ENCODE measurements at places on chromosomes 6 and 20.

GRCh38 chr20:8223091-8223870, 91.2 kb downstream of the PLCB1 start:
- DNase-seq = no peak

- no peak for DNase-seq
Observed at GRCh38 chr6:169710009-169710408, 8.1 kb downstream of the C6orf120 start.

GRCh38 chr6:36445621-36446020, 2.8 kb downstream of the KCTD20 start:
- DNase-seq = no peak

DNA sequence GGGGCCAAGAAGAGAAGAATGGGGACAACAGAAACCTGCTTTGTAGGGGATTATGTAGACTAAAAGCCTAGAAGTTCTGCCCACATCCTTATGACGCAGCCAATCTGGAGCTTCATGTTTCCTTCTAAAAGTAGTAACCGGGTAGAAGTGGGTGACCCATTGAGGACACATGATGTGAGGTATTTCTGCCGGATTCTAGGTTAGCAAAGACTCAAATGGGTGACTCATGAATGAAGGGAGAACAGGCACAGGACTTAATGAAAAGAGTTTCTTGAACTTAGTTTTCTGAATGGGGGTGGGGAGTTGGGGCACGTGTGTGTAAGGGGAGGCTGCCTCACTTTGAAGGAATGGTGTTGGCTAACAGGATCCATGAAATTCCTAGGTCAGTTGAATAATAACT, 68.8 kb downstream of the CDS2 start:
- no peak for DNase-seq

DNA sequence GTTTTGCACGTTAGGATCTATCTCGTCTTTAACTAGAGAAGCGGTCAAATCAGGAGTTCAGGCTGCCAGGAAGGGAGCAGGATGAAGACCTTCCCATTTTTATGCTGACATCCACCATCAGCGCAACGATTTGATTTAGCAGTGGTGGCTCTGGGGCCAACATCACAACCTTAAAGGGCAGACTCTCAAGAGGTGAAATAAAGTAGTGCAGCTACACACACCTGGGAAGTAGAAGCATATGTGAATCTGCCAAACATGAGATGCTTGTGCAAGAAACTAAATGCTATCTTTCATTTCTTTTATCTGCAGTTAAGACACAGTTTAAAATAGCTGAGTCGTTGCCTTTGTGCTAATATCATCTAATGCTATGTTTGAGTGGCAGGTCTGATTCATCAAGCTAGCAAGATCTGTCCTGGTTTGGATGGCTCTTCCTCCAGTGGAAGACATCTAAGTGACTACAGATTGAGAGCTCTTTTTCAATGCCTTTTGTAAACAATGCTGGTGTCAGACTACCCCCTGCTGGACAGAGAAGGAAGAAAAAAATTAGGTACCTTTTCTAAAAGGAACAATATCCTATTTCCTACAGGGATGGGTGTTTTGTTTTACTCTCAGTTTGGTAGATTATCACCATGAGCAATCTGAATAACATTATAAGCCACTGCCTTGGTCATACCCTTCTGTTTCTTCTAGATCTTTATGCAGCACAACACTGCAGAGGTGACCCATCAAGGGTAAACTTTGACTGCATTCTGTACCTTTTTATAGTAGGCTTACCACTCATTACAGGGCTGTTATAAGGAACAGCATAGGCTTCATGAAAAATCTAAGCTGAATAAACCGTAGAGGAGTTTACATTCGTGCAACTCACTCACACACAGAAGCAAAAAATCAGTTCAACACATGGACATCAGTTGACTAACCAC, 171.6 kb upstream of the FBXL4 start:
- DNase-seq = peak; percentile 66

DNA sequence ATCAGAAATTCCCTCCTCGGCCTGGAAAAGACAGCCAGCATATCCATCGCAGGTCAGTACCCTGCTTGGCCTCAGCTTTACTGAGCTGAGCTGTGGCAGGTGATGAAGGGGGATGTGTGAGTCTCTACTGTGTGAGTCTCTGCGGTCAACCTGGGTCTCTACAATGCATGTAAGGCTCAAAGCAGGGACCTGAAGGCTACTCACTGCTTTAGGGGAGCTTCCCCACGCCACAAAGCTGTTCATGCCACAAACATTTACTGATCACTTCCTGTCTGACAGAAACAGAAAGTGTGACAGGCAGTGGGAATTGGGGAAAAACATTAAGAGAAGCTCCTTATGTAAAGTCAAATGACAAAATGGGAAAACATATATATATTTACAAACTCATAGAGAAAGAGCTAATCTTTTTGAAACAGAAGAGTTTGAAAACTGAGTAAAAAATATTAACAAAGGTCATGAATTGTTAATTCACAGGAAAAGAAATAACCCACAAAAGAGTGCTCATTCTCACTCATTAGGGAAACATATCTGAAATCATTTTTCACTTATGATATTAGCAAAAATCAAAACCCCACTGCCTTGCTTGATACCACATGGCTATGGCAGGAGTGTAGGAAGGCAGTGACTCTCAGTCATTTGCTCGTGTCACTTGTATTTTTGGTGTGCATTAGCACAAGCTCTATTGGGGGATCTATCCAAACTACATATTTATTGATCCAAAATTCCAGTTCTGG, 5.8 kb downstream of the BTN3A3 start:
- DNase-seq = no peak

DNA sequence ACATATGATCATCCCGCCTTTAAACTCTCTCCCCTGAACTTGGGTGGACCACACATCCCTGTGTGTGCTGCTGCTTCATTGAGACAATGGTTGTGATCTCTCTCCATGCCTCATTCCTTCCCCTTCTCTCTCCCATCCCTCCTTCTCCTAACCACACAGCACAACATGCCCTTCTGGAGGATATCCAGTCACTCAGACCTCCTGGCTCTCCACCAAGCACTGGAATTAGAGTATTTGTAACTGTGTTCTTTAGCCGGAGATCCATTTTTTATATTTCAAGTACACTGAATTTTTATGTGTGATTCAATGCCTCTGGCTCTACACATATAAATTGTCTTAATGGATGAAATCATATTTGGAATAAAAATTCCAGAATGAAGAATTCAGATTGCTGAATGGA, 287.4 kb downstream of the EYA4 start:
- no peak for DNase-seq

DNA sequence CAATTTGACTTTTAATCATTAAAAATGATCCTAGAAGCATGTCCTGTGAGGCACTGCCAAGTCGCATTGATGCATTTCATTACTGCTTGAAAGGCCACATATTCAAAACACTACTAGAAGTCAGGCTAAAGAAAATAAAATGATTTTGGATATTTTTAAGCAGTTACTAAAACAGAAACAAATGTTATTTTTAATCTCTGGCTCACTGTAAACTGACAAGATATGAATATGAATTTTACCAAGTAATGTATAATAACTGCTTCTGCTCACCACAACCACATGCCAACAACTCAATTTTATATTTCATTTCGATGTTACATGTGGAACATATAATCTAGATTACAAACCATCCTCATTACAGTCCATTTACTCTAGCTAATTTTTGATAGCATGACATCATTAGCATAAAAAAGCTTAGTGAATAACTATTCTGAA, 90.6 kb downstream of the ATXN1 start:
- no peak for DNase-seq

DNA sequence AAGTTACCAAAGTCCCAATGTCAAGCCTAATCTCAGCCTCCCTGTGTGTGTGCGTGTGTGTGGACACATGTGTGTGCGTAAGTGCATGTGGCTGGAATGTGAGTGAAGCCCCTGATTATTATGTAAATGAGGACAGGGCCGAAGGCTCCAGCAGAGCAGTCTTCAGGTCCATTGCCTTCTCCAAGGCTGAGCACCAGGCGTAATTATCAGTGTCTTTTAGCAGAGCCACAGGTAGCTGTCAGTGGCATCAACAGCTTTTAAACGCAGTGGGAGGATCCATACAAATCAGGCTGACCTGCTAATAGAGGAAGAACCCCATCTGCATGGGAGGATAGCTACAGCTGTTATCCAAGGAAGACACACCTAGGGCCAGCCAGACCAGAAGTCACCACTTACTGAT, 324.3 kb upstream of the MOCS1 start:
- no peak for DNase-seq

- DNase-seq = peak; percentile 68
Observed at GRCh38 chr6:49915035-49915434, 48.7 kb upstream of the CRISP1 start.

DNA sequence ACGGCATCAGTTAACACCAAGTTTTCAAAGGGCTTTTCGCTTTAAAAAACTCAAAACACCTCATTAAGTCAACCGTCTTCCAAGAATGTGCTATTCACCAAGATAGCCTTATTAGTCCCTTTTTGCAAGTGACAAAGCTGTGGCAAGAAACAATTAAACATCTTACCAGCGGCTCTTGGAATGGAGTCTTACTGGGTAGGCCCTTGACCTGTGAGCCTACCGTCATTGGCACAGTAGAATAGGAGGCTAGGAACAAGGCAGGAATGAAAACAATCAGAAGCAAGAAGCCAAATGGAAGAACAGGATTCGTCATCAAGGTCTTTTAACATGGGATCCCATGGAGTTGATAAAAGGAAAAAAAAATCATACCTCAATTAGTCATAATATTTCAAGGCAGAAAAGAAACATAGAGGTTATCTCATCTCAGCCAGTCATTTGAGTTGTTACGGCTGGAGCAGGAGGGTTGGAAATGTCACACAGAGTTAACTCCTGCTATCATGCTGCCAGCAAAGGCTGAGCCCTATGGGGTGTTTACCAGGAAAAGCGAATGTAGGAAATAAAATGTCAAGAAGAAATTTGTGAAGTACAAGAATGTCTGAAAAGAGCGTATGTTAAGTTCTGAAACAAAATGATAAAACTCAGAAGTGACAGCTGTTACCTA, 236.4 kb downstream of the UST start:
- no peak for DNase-seq

DNA sequence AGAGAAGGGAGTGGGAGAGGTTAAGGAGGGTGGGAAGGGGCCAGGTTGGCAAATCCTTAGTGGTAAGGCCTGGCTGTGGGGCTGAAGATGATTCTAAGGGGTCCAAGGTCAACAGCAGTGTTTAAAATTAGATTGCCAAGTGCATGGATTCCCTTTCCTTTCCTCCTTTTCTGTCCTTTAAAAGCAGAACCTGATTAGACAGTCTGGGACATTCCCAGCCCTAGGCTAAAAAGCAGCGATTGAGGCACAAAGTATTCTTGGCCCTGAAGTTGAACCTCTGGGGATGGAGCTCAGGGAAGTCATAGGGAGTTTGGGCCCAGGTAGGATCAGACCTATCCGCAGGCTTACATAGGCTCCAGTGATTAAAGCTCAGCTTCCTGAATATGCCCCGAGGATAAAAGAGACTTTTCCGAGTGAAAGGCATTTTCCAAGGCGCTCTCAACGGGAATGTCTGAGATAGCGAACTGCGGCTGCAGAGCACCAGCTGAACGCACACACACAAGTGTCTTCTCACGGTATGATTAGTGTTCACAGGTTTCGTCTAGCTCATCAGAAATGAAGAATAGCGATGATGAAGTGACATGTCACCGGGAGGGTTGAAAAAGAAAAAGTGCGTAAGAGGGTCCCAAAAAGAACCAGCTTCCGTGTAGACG, 787 bp upstream of the CARMIL1 start:
- no peak for DNase-seq

DNA sequence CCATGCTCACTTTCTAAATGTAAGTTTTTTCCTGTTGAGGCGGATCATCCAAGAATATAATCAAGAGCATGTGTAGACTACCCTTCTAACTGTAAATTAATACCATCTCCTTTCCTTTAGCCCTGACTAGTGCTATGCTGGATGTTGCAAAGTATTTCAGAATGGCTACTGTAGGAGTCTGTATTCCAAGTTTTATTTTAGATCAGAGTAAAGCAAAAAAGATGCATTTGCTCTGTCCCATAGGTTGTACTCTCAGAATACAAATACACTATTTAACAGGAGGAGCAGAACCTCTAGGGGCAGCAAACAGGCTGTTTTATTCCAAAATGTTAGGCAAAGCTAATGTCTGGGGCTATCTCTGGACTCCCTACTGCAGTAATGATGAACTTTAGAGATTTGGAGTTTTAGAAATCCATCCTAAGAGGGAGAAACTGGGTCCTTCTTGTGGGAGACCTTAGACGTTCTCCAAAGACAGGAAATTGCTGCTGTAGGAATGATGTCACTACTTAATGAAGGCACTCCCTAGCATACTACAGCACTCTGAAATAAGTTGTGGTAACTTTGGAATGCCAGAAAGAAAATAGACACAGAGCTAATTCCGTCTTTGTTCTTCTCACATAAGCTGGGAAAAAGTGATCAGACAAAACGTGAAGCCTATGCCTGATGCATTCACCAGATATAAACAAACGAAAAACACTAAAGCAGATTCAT, 392.4 kb upstream of the HS3ST5 start:
- DNase-seq = no peak

DNA sequence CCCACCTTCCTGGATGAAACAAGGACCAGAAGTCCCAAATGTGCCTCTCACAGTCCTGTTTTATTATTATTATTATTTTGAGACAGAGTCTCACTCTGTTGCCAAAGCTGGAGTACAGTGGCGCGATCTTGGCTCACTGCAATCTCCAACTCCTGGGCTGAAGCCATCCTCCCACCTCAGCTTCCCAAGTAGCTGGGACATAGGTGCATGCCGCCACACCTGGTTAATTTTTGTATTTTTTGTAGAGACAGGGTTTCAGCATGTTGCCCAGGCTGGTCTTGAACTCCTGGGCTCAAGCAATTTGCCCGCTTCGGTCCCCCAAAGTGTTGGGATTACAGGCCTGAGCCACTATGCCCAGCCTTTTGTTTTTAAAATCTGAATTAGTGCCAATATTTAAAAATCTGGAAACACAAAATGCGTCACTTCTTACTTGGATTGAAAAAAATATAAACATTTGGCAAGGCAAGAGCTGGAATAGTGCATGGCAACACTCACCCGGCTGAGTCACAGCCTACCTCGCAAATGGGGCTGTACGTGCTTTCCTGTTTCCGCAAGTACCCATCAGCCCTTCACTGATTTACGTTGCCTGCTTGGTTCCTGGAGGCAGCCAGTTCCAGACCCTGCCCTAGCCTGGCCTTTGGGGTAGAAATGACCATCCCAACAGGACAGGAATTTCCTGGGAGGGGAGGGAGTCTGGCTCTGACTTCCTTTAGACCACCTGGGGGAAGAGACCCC, 6.3 kb downstream of the SDCBP2 start:
- DNase-seq = no peak

DNA sequence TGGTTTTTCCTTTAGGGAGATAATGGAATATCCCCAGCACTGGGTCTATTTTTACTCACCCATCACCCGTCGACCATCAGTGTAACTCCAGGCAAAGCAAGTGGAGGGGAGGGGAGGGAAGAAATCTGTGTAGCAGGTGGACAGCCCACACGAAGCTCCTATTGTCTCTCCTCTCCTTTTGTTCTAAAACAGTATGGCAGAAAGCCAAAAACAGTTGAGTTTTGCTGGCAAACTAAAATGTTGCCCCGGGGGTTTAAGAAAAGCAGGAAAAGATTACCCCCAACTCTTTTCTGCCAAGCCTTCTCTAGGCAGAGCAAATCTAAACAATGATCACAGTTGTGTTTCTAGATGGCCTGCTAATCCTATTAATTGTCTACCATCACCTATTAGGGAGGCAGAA, 89.7 kb downstream of the PREP start:
- peak; percentile 81 for DNase-seq

GRCh38 chr20:19223640-19224039, 11.2 kb downstream of the SLC24A3 start:
- DNase-seq = no peak

- DNase-seq = no peak
Observed at GRCh38 chr20:8562356-8562755, 430.3 kb downstream of the PLCB1 start.

Measured in NCI-H345 (cell line).